Keratinocyte (primary cell): ENCODE measurements at places on chromosomes 13 and 19. TPM values are rescaled to one million over a fixed set of nuclear protein-coding genes. Genes with fewer than 3 reads are reported as not detected.

DNA sequence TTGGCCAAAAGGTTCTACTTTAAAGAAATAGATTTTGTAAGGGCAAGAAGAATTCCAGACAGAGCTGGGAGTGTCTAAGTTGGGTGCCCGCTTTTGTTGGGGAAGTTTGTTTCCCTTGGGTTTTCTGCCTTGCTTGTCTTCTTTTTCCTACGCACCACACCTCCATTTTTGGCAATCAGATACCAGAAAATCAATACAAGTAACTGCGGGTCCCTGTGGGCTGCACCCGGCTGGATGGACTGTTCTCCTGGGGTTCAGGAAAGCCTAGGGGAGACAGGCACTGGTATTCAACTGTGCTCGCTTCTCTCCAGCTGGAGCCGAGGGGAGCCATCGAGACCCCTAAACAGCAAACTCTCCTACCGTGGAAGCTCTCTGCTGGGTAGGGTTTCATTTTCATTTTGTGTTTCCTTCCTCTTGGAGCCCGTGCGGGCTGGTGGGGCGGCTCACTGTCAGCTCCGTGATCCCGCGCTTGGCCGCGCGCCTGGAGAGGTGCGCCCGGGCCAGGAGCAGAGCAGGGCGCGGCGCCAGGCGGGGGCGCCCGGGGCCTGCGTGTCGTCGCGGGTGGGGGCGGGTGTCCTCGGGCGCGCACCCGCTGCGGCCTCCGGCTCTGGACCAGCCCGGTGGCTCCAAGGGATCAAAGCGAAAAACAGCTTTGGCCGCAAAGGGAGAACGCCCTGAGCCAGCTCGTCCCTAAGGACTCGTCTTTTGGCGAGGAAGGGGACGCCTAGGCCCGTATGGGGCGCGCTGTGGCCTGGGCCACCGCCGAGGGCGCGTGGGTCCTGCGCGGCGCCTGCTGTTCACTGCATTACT, 347.2 kb downstream of the ZNF536 start:
- DNase-seq, result no peak
- H3K4me1 ChIP-seq, result peaks cover 5% of the 10 kb centered on the region
- peaks cover 4% of the 10 kb centered on the region for H3K27me3 ChIP-seq

DNA sequence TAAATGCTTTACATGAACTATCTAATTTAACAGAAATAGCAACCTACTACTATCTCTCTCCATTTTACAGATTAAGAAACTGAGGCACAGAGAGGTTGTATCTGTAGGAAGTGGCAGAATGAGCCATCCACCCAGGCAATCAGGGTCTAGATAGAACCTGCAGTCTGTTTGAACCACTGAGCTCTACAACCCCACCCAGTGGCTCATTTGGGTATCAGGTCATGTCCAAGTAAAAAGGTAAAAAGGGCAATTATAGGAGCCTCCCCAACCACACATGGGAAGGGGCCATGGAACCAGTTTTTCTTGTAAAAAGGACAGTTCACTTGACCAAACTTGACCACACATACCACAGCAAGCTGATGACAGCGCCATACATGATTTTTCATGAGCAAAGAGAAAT, 92.9 kb upstream of the SGCG start:
- no peak overlapping the region for H3K27ac ChIP-seq
- no peak for DNase-seq
- H3K4me3 ChIP-seq, result no peak overlapping the region
- no peaks in the 10 kb centered on the region for H3K36me3 ChIP-seq

DNA sequence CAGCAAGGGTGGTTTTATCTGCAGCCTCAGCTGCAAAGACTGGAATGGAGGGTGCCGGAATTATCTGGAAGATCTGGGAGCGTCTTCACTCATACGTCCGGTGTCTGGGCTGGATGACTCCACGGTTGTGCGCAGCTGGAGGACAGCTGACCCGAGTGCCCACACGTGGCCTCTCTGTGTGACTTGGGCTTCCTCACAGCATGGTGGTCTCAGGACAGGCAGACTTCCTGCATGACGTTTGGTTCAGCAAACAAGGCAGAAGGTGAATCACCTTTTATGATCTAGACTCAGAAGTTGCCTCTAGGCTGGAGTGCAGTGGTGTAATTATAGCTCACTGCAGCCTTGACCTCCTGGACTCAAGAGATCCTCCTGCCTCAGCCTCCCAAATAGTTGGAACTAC, 33.2 kb downstream of the CACNG6 start:
- H3K4me3 ChIP-seq, result no peak overlapping the region
- DNase-seq, result no peak
- H3K27ac ChIP-seq, result no peak overlapping the region
- no peaks in the 10 kb centered on the region for H3K27me3 ChIP-seq
- no peaks in the 10 kb centered on the region for H3K4me1 ChIP-seq

- H3K4me1 ChIP-seq, result no peaks in the 10 kb centered on the region
- DNase-seq, result no peak
- no peaks in the 10 kb centered on the region for H3K27me3 ChIP-seq
- H3K36me3 ChIP-seq, result no peaks in the 10 kb centered on the region
- no peak overlapping the region for H3K4me3 ChIP-seq
Measured at GRCh38 chr13:91066745-91067144, 280.7 kb upstream of the MIR17HG start.

- no peak overlapping the region for H3K4me3 ChIP-seq
- DNase-seq, result no peak
- H3K4me1 ChIP-seq, result no peaks in the 10 kb centered on the region
- no peaks in the 10 kb centered on the region for H3K27me3 ChIP-seq
- H3K27ac ChIP-seq, result no peak overlapping the region
Measured at GRCh38 chr13:55159765-55160164, 1981.0 kb upstream of the PRR20A start.

DNA sequence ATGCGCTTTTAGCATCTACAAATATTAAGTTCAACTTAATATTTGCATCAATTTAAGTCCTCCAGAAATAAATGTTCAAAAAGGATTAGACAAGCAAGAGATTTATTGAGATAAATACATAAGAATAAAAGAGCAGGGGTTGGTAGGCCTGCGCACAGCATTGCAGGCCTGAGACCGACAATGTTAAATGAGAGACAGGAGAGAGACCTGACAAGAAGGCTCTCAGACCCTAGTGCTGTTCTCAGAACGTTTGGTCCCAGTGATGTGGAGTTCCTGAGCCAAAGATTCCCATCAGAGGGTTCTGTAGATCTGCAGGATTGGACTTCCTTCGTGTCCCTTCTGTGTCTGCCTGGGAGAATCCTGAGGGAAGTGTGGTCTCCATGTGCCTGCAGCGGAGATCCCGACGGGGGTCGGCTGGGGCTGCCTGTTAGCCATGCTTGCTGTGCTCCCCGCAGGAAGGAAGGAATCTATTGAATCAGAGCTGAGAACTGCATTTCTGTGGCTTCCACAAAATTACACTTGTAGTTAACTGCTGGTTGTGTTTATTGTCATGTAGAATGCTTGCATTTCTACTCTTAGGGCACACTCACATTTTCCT, 369.9 kb upstream of the SLC10A2 start:
- H3K27me3 ChIP-seq, result no peaks in the 10 kb centered on the region
- no peaks in the 10 kb centered on the region for H3K4me1 ChIP-seq
- H3K4me3 ChIP-seq, result no peak overlapping the region

GRCh38 chr13:106526738-106527444, 8.6 kb downstream of the EFNB2 start:
- no peak overlapping the region for H3K4me3 ChIP-seq
- H3K36me3 ChIP-seq, result peaks cover 12% of the 10 kb centered on the region
- no peak for DNase-seq

GRCh38 chr19:7870571-7871436, 3.4 kb downstream of the PRR36 start:
- H3K27ac ChIP-seq, result no peak overlapping the region
- H3K4me3 ChIP-seq, result no peak overlapping the region
- H3K36me3 ChIP-seq, result no peaks in the 10 kb centered on the region
- peaks cover 20% of the 10 kb centered on the region for H3K4me1 ChIP-seq
- no peak for DNase-seq

DNA sequence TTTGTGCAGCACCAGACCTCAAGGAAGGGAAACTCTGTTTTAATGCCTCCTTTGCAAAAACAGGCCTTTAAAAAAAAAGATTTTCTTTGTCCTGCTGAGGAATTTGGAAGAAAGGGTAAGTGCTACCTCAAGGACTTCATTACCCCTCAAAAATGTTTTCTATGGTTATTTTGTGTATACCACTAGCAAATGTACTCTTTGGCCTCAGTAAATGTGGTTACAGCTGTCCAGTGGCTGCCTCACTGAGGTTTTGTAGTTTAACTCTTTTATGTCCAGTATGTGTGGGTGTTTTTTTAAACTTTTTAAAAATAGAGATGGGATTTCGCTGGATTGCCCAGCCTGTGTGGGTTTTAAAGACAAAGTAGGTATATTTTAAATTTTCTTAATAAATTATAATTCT, 42.2 kb upstream of the TSC22D1 start:
- H3K36me3 ChIP-seq, result no peaks in the 10 kb centered on the region
- H3K4me3 ChIP-seq, result no peak overlapping the region
- H3K27me3 ChIP-seq, result no peaks in the 10 kb centered on the region
- no peaks in the 10 kb centered on the region for H3K4me1 ChIP-seq
- no peak for DNase-seq

GRCh38 chr13:24748061-24748400, 15.9 kb upstream of the RNF17 start:
- no peaks in the 10 kb centered on the region for H3K36me3 ChIP-seq
- DNase-seq, result no peak
- peaks cover 38% of the 10 kb centered on the region for H3K27me3 ChIP-seq
- H3K4me3 ChIP-seq, result no peak overlapping the region
- H3K4me1 ChIP-seq, result peaks cover 7% of the 10 kb centered on the region
- H3K27ac ChIP-seq, result no peak overlapping the region

- H3K27ac ChIP-seq, result peak overlapping the region; percentile 63
- peaks cover 52% of the 10 kb centered on the region for H3K4me1 ChIP-seq
- no peak for DNase-seq
Measured at GRCh38 chr19:19464339-19465098, 50.8 kb downstream of the TSSK6 start.

- peaks cover 6% of the 10 kb centered on the region for H3K27me3 ChIP-seq
- H3K4me1 ChIP-seq, result no peaks in the 10 kb centered on the region
Measured at GRCh38 chr13:52779103-52779502, 39.5 kb upstream of the CNMD start.

GRCh38 chr19:33811736-33812387, 15.2 kb downstream of the KCTD15 start:
- H3K4me1 ChIP-seq, result peaks cover 4% of the 10 kb centered on the region
- H3K27ac ChIP-seq, result no peak overlapping the region
- no peak overlapping the region for H3K4me3 ChIP-seq
- H3K27me3 ChIP-seq, result no peaks in the 10 kb centered on the region
- peaks cover 28% of the 10 kb centered on the region for H3K36me3 ChIP-seq
- DNase-seq, result no peak

DNA sequence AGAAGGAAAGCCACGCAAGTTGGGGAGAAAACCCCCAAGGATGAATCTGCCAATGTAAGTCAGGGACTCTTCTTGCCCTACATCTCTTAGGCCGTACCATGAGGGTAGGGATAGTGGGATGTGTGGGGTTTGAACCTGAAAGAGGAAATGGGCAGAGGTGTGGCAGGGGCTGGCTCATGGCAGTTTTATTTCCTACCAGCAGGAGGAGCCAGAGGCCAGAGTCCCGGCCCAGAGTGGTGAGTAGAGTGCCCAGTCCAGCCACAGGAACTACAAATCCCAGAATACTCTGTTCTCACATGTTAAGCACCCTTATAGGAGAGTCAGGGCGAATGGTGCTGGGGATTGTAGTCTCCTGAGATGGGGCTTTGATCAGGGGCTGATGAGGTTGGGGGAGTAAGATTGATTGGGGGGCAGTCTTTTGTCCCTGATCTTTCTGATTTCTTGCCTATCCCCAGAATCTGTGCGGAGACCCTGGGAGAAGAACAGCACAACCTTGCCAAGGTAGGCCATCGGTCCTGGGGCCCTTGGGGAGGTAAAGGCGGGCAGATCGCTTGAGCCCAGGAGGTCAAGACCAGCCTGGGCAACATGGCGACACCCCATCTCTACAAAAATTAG, 16.5 kb downstream of the VASP start:
- H3K27ac ChIP-seq, result no peak overlapping the region
- H3K4me1 ChIP-seq, result peaks cover 35% of the 10 kb centered on the region
- H3K4me3 ChIP-seq, result no peak overlapping the region
- H3K36me3 ChIP-seq, result peaks cover 40% of the 10 kb centered on the region
- H3K27me3 ChIP-seq, result no peaks in the 10 kb centered on the region

DNA sequence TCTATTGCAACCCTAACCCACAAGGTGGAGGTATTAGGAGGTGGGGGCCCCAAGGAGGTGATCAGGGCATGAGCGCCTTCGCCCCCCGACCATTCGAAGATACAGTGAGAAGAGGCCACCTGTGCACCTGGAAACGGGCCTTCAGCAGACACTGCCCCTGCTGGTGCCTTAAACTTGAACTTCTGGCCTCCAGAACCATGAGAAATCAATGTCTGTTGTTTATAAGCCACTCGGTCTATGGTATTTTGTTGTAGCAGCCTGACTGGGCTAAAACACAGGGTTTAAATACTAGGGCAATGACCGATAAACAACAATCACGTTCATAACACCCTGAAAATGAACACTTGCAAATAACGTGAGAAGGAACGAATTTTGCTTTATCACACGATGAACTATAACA, 85.2 kb upstream of the USP29 start:
- H3K4me1 ChIP-seq, result no peaks in the 10 kb centered on the region
- H3K27me3 ChIP-seq, result no peaks in the 10 kb centered on the region
- no peak overlapping the region for H3K4me3 ChIP-seq

GRCh38 chr19:15154002-15154612, 46.7 kb downstream of the NOTCH3 start:
- H3K4me3 ChIP-seq, result no peak overlapping the region
- H3K36me3 ChIP-seq, result no peaks in the 10 kb centered on the region
- no peaks in the 10 kb centered on the region for H3K4me1 ChIP-seq
- no peak for DNase-seq

DNA sequence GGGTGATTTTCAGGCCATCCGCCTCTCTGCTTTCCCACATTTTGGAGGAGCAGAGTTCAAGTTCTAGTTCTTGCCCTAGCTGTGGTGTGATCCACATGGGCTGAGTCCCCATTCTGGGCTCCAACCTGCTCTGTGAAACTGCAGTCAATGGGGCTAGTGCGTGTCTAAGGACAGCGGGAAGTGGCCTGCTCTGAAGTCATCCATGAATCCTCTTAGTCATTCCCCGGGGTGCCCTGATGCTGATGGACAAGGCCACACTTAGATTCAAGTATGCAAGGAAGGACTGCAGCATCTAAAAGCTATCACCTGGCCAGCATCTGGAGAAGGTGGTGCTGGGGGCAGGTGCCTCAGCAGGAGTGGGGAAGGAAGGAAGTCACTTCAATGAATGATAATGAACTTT, 94.6 kb downstream of the TSHZ3 start:
- no peak overlapping the region for H3K27ac ChIP-seq
- no peak overlapping the region for H3K4me3 ChIP-seq
- no peaks in the 10 kb centered on the region for H3K36me3 ChIP-seq
- no peaks in the 10 kb centered on the region for H3K27me3 ChIP-seq
- DNase-seq, result no peak

Gene ADGRE2
- polyA plus RNA-seq, result 4.1 to 5.3 TPM (median 4.2 TPM) in 3 replicates

Gene ZNF586
- 6.6 to 9.6 TPM (median 7.2 TPM) in 3 replicates for polyA plus RNA-seq

Gene USP12
- 9.7 to 20.7 TPM (median 11.2 TPM) in 3 replicates for polyA plus RNA-seq
